PC-3 (cell line): ENCODE measurements at places on chromosomes 16 and 17. TPM values are rescaled to one million over a fixed set of nuclear protein-coding genes. Genes with fewer than 3 reads are reported as not detected.
A peak's percentile ranks its signal among the peaks of the same experiment; 100 is the strongest.

The CDYL2 gene
- total RNA-seq, result 7.6 and 8.5 TPM in 2 replicates

The VTN gene
- total RNA-seq, result not detected in 2 replicates

The RMI2 gene
- total RNA-seq, result 10.2 and 10.9 TPM in 2 replicates

The TBC1D26 gene
- total RNA-seq, result not detected in 2 replicates

- no peaks in the 10 kb centered on the region for H3K36me3 ChIP-seq
- peak overlapping the region; percentile 37; the same call in 1 of the 2 replicates for H3K27ac ChIP-seq
- no peaks in the 10 kb centered on the region for H3K27me3 ChIP-seq
- H3K4me1 ChIP-seq, result peaks cover 17% of the 10 kb centered on the region; the same call in 1 of the 2 replicates
- DNase-seq, result peak; percentile 51
These were observed 681 bp downstream of the USP43 start for GRCh38 chr17:9645851-9646545.

DNA sequence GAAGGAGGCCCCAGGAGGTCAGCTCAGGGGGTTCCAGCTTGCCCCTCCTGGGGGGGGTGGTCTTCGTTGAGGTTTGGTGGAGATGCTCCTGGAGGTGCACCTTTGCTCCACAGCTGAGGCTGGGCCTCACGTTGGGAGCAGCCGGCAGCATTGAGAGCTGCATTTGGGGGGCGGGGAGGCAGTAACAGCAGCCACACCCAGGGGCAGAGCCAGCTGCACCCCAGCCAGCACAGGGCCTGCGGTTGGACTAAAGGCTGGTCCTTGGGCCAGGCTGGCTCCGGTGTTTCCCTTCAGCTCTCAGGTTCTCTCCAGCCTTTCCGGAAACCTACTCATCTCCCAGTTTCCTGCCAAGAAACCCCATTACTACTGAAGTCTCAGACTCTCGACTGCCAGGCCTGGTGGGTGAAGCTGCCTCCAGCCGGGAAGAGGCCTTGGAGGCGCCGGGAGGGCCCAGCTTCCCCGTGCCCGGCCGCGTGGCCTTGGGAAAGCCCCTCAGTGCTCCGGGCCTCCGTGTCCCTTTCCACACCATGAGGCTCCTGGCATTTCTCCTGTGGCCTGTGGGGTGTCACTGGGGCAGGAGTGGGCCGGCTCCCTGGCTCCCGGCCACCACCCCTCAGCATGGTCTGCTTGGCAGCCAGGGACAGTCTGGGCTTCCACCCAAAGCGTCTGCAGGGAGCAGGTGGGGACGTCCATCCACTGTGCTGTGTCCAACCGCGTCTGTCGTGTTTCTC lies 14.0 kb upstream of the BAIAP2 start:
- no peak overlapping the region for H3K4me3 ChIP-seq
- H3K27me3 ChIP-seq, result peaks cover 8% of the 10 kb centered on the region
- peaks cover 3% of the 10 kb centered on the region; the same call in 1 of the 2 replicates for H3K4me1 ChIP-seq
- no peak for DNase-seq
- H3K36me3 ChIP-seq, result no peaks in the 10 kb centered on the region

GRCh38 chr17:17938388-17939107 lies 33.7 kb downstream of the TOM1L2 start:
- H3K27me3 ChIP-seq, result no peaks in the 10 kb centered on the region
- no peak overlapping the region for H3K4me3 ChIP-seq
- H3K4me1 ChIP-seq, result peaks cover 72% of the 10 kb centered on the region

GRCh38 chr16:73033271-73033998 lies 14.5 kb downstream of the ZFHX3 start:
- H3K27me3 ChIP-seq, result no peaks in the 10 kb centered on the region
- peaks cover 9% of the 10 kb centered on the region; the same call in 1 of the 2 replicates for H3K4me1 ChIP-seq
- no peak overlapping the region for H3K4me3 ChIP-seq

GRCh38 chr17:77966476-77966875 lies 8.0 kb downstream of the TNRC6C start:
- no peaks in the 10 kb centered on the region for H3K4me1 ChIP-seq
- no peaks in the 10 kb centered on the region for H3K36me3 ChIP-seq
- no peak overlapping the region for H3K4me3 ChIP-seq
- no peak for DNase-seq
- H3K27ac ChIP-seq, result no peak overlapping the region

- peak; percentile 84 for DNase-seq
- H3K36me3 ChIP-seq, result no peaks in the 10 kb centered on the region
- no peak overlapping the region for H3K27ac ChIP-seq
- H3K4me3 ChIP-seq, result no peak overlapping the region
- H3K4me1 ChIP-seq, result peaks cover 6% of the 10 kb centered on the region; the same call in 1 of the 2 replicates
These were observed 22.4 kb downstream of the GAA start for GRCh38 chr17:80123791-80124190.

DNA sequence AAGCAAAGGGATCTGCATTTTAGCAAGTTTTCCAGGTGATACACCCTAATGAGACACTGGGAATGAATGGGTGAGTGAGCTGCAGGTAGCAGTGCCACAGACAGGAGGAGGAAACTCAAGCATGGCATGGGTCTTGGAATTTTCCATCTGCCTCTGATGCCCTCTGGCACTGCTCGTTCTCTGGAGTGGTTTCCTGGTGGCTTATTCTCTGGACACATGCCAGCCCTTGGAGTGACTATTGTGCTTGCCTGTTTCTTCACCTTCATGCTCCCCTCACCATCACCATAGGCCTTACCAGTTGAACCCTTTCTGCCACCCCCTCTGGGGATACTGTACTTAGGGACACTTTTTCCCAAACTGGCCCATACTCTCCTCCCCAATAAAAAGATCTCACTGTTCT lies 1.6 kb downstream of the COASY start:
- DNase-seq, result peak; percentile 61
- H3K36me3 ChIP-seq, result peaks cover 6% of the 10 kb centered on the region; the same call in 1 of the 2 replicates
- H3K4me1 ChIP-seq, result peaks cover 25% of the 10 kb centered on the region

DNA sequence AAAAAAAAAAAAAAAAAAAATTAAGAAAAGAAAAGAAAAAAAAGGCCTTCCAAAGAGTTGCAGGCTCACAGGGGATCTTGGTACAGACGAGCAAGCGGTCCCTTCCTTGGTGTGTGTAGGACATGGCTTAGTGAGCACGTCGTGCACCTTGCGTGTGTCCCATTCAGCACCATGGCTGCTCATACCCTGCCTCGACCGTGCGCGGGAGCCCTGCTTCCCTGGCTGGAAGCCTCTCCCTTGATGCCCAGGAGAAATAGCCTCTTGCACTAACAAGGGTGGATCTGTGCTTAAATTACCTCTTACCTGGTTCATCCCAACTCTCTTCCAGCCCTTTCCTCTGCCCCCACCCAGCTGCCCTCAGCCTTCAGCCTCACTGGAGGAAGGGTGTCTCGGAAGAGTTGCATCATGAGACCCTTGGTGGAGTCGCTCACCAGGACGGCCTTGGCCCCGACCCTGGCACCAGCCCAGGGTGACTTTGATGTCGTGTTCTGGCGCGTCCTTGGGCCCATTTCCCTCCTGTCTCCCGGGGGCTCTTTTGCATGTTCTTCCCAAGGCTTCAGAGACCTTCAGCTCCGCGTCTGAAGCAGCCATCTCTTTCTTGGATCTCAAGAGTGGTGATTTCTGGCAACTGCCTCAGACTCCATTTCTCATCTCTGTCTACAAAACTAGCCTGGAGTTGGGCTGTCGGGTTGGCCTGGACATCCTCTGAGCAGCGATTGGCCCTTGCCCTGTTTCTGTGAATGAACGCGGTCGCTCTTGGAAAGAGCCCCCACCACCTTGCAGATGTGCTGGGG lies 127.2 kb downstream of the CMIP start:
- H3K4me1 ChIP-seq, result peaks cover 17% of the 10 kb centered on the region
- peaks cover 6% of the 10 kb centered on the region for H3K36me3 ChIP-seq
- no peak overlapping the region for H3K4me3 ChIP-seq
- DNase-seq, result no peak

GRCh38 chr16:11689031-11689840 lies 21.0 kb downstream of the SNN start:
- H3K27ac ChIP-seq, result no peak overlapping the region
- H3K4me3 ChIP-seq, result no peak overlapping the region
- no peak for DNase-seq
- peaks cover 16% of the 10 kb centered on the region; the same call in 1 of the 2 replicates for H3K36me3 ChIP-seq
- H3K27me3 ChIP-seq, result no peaks in the 10 kb centered on the region

- no peaks in the 10 kb centered on the region for H3K36me3 ChIP-seq
- peak overlapping the region; percentile 75; the same call in 1 of the 2 replicates for H3K27ac ChIP-seq
- DNase-seq, result peak; percentile 36
- no peak overlapping the region for H3K4me3 ChIP-seq
These were observed 119.1 kb downstream of the FTO start for GRCh38 chr16:53822936-53823529.

DNA sequence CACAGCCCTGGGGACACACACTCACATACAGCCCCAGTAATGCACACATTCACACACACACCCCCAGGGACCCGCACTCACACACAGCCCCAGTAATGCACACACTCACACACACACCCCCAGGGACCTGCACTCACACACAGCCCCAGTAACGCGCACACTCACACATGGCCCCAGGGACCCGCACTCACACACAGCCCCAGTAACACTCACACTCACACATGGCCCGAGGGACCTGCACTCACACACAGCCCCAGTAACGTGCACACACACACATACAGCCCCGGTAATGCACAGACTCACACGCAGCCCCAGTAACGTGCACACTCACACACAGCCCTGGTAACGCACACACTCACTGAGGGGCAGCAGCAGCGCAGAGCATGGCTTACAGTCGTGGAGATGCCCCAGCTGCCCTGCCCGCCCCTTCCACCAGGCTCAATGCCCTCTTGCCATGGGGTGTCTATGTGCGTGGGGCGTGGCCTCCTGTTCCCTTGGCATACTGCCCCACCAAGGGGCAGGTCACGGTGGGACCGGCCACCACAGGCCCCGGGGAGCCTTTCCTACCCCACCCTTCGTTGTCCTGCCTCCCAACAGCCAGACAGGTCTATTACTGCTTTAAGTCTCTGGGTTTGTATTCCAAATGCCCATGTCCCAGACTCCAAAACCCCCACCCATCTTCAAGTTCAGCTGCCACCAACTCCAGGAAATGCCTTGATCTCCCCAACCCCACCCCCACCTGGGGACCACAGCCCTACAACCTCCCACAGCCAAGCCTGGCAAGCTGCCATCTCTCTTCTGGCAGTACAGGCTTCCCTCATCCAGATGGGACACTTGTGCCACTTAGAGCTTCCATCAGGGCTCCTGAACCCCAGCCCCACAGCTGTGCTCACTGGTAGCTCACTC lies 2.7 kb downstream of the CCDC102A start:
- no peak overlapping the region for H3K27ac ChIP-seq
- no peaks in the 10 kb centered on the region for H3K36me3 ChIP-seq
- H3K4me3 ChIP-seq, result no peak overlapping the region

- no peaks in the 10 kb centered on the region for H3K27me3 ChIP-seq
- no peaks in the 10 kb centered on the region for H3K4me1 ChIP-seq
- no peak overlapping the region for H3K27ac ChIP-seq
- peaks cover 10% of the 10 kb centered on the region for H3K36me3 ChIP-seq
These were observed 32.2 kb downstream of the HS3ST3A1 start for GRCh38 chr17:13569398-13570123.

GRCh38 chr17:17151962-17152361 lies 54.2 kb downstream of the PLD6 start:
- peak; percentile 99 for DNase-seq
- peaks cover 94% of the 10 kb centered on the region for H3K4me1 ChIP-seq
- H3K36me3 ChIP-seq, result peaks cover 85% of the 10 kb centered on the region
- H3K4me3 ChIP-seq, result no peak overlapping the region; the same call in 1 of the 2 replicates
- H3K27me3 ChIP-seq, result no peaks in the 10 kb centered on the region
- peak overlapping the region; percentile 97 for H3K27ac ChIP-seq

- H3K27ac ChIP-seq, result no peak overlapping the region
- H3K27me3 ChIP-seq, result peaks cover 85% of the 10 kb centered on the region
- H3K4me3 ChIP-seq, result no peak overlapping the region
- peaks cover 10% of the 10 kb centered on the region; the same call in 1 of the 2 replicates for H3K4me1 ChIP-seq
- no peak for DNase-seq
- H3K36me3 ChIP-seq, result no peaks in the 10 kb centered on the region
These were observed 72.1 kb upstream of the TNRC6C start for GRCh38 chr17:77886387-77886728.

DNA sequence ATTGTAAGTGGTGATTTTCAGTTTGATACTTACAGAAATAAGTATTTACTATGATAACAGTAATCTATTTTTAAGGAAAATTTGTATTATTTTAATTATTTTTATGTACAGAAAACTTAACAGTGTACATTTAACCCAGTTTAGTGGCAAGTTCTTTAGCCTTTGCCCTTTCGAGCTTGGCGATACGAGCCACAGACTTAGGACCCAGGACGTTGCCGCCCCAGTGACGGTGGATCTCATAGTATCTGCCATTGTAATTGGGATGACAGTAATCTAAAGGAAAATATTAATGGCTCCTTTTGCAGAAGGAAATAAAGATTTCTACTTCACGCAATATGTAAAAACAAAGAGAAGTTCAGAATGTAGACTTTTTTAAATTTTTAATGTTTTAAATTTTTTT lies 5.2 kb upstream of the CDR2 start:
- 0 out of 2 replicates have a peak, but pooled peaks cover 3% of the 10 kb centered on the region for H3K4me1 ChIP-seq
- no peaks in the 10 kb centered on the region for H3K27me3 ChIP-seq
- H3K27ac ChIP-seq, result no peak overlapping the region
- H3K36me3 ChIP-seq, result no peaks in the 10 kb centered on the region
